ENCODE measurements at places on chromosomes 12 and 14.

DNA sequence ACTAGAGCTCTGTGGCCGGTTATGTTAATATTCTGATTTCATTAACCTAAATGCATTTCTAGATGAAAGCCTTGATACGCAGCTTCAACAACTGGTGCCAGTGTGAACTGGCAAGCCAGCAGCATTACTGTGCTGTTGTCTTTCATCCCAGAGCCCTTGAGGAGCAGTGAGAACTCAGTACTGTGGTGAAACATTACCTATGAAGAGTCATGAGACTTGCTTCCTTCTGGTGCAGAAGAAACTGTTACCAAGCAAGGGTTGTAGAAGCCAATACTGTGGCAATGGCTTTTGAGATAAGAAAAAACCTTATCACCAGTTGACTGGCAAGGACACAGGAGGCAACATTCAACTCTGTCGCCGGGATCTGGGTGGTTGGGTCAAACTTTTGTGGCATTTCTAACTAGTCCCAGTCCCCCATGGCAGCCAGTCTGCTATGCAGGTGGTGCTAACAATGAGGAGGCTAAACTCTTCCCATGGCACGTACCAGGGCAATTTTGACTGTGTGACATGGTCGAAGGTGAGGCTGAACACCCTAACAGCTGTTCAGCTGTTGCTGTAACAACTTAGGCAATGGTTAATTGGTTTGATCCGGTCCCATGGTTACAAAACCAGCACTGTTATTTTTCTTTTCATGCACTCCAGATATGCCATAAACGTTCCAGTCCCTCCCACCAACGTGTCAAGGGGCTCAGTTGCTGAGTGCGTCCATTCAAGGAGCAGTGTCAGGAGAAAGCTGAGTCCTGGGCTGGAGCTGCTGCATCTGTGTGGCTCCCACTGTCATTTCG, 12.6 kb upstream of the LGALS3 start:
- no peak for DNase-seq

GRCh38 chr12:54431911-54432814, 13.1 kb upstream of the ITGA5 start:
- DNase-seq = no peak

- no peak for DNase-seq
Observed at GRCh38 chr12:68953536-68953935, 20.6 kb upstream of the CPM start.

- no peak for DNase-seq
Observed at GRCh38 chr14:36279306-36280190, 40.9 kb downstream of the MBIP start.

- DNase-seq = no peak
Observed at GRCh38 chr14:74684434-74684833, 28.4 kb downstream of the AREL1 start.

- no peak for DNase-seq
Observed at GRCh38 chr12:103493199-103493598, 2.6 kb downstream of the C12orf42 start.

DNA sequence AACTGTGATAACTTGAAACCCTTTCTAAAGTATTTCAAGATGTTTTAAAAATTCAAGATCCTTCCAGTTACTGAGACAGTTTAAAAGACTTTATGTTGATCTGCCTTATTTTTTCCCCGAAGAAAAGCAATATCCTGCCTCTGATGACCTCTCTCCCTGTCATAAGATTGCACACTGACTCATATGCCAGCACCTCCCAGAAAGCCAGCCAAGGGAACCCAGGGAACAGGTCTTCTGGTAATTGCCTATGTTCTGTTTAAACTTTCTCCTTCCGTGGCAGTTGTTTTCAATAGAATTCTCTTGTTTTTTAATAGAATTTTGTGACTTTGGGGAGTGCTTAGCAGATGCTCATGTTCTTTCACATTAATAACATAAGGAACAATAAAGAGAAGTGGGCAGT, 300.2 kb upstream of the PRKD1 start:
- DNase-seq = no peak

DNA sequence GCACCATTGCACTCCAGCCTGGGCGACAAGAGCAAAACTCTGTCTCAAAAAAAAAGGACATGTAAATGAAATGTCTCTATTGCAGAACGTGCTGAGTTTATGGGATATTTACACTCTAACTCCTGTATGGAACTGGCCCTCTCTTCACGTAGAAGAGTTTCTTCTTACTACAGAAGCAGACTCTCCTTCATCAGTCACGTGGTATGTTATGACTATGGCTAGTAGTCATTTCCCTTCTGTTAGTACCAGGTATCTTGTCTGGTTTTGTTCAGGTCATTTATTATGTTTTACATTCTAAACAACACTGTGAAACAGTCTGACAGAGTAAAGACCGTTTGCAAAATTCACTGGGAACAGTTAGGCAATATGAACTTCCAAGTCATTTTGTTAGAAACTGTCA, 20.3 kb downstream of the KNTC1 start:
- DNase-seq = no peak

- DNase-seq = no peak
Observed at GRCh38 chr12:116975779-116976393, 65.1 kb downstream of the FBXW8 start.

DNA sequence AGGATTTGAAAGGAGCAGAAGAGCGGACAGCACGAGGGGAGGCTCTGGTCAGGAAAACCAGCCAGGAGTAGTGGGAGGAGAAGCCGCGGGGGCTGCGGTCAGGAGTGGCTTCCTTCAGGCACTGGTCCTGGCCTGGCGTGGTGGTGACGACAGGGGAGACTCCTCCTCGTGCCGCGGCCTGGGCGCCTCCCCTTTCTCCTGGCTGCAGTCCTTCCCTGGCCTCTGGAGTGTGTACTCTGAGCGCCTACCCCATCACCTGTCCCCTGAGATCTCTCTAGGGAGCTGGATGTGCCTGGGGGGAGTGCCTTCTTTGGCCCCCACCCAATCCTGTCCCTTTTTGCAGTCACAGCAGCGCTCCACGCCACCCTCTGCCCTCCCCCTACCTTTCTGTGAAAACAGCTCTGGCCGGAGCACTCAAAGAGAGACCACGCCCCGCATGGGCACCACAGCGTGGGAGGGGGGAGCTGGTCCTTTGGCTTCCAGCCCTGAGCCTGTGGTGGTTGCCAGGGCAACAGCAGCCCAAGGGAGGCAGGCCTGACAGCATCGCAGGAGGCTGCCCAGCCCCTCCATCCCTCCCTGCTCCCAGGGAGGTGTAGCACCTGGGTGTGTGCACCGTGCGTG, 125.9 kb downstream of the CALM1 start:
- DNase-seq = peak; percentile 62

DNA sequence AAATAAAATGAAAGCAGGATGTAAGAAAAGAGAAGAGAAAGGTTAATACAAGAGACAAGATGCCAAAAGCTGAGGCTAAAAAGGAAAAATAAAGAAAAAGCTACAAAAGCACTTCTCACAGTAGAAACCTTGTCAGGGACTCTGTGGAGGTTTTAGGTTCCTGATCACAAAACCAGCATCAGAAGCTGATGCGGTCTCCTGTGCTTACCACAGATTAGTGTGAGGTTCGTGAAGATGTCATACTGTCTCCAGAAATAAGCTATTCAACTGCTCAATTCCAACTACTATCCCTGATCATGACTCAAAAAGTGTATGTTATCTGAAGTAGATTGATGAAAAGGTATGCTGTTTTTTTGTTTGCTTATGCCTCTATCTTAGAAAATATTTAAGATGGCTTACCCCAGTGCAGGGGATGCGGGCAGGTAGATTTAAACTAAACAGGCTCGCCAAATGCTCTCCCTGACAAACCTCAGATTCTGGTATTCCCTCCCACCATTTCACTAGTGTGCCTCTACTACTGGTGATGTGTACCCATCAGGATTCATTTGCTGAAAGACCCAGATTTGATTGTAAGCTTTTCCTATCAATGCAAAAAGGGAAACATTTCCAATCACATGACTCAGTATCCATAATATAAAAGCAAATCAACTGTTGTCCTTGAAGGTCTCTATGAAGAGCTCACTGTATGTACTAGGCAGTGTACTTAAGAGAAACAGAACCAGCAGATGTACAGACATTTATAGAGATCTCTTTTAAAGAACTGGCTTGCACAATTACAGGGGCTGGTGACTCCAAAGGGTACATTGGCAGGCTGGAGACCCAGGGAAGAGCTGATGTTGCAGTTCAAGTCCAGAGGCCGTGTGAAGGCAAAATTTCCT, 169.5 kb upstream of the FOXN3 start:
- DNase-seq = no peak

DNA sequence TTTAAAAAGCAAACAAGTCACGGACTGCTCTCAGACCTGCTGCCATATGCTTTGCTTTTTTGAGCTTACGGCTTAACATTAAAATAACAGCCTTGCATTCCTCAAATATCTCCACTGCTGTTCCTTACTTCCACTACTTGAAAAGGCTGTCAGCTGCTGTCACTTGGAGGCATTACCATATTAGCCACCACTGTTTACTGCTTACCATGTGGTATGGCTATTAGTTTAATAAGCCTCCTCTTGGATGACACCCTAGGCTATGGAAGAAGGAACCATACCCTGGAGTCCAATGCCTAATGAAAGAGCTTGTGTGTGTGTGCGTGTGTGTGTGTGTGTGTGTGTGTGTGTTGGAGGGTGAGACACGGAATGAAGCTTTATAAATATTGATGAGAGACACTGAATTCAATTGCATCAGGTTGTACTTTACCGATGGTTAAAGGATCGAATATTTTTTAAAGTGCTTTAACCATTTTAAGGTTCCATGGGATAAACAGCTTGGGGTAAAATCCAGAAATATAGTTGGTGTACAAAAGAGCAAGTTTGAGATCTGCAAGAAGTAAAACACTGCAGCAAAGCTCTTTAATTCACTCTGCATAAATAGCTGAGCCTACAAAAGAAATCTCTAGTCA, 174.5 kb downstream of the TTC7B start:
- no peak for DNase-seq

GRCh38 chr12:101920906-101921305, 43.5 kb downstream of the DRAM1 start:
- DNase-seq = no peak

DNA sequence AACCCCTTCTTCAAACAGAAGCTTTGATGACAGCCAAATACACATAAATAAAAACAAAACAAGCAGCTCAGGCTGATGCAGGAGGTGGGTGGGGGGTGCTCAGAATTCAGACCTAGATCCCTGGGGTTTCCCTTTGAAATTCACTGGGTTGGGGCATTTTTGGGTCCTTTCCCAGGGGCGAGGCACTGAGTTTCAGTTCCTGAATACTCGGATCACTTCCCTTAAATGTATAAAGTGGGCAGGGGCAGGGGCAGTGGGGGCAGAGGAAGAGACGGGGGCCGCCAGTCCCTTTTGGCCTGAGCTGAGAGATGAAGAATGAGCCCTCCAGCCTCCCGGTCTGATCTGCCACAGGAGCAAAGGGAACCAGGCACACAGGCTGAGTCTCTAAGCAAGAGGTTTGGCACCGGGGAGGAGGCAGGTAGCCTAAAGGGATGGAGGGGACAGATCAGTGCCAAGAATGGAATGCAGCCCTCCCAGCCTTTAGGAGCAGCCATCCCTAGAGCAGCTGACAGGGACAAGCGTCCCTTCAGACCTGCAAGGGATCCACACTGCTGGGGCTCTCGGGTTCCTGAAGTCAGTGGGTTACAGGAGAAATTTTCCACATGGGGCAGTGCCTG, 20.3 kb downstream of the KDM2B start:
- DNase-seq = no peak

- DNase-seq = no peak
Observed at GRCh38 chr12:116143909-116144308, 133.6 kb downstream of the MED13L start.

DNA sequence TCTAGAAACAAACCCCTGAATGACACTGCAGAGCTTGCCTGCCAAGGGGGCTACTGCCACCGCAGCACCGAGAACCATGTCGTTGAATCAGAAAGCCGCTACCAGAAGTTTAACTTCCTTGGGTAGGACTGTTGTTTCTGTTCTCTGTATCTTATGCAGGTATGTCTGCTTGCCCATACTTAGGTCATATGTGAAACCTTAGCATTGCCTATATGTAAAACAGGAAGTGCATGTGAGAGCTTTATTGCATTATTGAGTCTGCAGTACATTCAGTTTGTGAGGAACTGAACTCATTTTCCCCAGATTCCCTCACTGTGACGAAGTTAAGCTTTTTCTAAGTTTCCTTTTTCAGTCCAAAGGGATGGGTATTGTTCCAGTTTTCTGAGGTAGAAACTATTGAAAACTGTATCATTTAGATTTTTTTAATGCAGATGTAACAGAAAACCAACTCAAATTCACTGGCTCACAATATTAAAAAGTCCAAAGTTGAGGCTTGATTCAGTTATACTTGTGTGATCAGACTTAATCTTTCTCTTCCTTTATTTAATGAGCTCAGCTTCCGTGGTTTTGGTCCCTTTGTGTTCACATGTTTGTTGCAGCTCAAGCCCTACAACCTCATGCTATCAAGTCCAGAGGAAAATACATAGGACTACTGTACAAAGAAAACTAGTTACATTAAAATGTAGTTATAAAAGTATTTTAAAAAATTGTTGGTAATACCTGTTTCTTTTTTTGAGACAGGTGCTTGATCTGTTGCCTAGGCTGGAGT, 6.9 kb downstream of the FBXO34 start:
- DNase-seq = no peak
